ENCODE measurements at places on chromosomes 4 and X.

- DNase-seq: no peak
Observed at GRCh38 chr4:67446811-67447210, 98.5 kb downstream of the CENPC start.

DNA sequence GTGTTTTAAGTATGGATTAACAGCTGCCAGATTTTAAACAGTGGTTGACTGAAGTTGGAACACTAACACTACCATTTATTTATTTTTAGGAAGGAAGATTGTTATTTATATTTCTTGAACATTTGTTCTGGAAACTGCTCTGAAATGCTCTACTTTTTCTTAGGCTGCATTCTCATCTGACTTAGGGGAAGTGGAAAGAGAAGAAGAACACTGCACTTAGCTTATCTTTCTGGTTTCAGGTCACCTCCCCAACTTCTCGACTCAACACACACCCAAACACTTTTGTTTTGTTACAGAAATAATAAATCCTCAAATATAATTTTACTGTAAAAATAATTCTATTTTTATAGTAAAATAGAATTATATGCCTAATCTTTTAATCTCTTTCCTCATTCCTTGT is 18.6 kb downstream of the BLTP1 start:
- DNase-seq: no peak

DNA sequence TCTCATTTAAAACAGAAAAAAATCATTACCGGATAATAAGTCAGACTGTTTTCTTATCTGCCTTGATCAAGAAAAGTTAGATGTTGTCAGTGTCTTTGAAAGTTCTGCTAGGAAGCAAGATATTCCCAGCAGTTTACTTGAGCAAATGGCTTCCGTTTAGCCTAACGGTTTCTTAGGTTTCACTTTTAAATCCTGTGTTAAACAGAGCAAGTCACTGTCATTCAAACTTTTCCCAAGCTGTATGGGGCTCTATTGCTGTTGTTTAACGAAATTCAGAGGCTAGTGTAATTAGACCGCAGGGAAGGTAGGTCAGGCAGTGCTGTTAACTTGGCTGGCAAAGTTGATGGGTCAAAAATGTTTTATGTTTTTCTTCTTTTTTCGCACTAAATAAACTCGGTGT is 80.3 kb upstream of the NEIL3 start:
- DNase-seq: no peak

DNA sequence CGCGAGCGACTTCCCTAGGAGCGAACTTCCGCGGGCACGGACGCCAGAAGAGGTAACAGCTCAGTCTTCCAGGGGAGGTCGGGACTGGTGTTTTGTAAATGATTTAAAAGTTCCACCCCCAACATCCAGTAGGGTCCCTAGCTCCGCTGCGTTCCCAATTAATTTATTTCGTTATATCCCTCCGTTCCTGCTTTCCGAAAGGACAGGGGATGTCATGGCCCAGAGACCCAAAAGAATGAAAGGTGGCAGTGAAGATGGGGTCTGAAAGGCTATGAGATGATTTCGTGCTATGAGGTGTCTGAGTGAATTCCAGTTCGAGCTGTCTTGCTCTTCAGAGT is 373 bp upstream of the SMIM43 start:
- no peak for DNase-seq

DNA sequence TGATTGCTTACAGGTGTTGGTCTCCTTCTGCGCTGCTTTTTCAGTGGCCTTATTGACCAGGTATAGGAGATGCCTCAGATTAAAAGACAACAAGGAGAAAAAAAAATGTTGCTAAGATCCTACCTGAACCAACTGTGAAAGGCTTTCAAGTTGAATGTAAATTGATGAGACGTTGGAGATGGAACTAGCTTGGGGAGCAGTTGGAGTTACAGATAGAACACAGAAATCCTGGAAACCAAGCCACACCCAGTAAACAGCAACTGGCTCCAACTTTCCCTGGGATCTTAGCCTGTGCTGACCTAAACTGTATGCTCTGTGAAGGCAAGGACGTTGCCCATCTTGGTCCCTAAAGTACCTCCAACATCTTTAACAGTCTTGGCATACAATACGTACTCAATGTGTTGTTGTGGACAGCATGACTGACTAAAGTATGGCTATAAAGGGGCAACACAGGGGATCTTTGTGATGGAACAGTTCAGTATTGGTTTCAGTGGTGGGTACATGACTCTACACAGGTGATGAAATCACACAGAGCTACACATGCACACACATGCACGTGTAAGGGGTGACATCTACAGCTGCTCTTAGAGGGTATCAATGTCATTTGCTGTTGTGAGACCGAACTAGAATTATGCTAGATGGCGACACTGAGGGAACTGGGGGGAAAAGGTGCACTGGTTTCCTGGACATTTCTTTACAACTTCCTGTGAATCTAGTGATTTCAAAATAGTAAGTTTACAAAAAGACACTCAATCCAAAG is 22.3 kb downstream of the GAB3 start:
- no peak for DNase-seq

GRCh38 chr4:22531311-22532019 is 15.6 kb upstream of the ADGRA3 start:
- no peak for DNase-seq

DNA sequence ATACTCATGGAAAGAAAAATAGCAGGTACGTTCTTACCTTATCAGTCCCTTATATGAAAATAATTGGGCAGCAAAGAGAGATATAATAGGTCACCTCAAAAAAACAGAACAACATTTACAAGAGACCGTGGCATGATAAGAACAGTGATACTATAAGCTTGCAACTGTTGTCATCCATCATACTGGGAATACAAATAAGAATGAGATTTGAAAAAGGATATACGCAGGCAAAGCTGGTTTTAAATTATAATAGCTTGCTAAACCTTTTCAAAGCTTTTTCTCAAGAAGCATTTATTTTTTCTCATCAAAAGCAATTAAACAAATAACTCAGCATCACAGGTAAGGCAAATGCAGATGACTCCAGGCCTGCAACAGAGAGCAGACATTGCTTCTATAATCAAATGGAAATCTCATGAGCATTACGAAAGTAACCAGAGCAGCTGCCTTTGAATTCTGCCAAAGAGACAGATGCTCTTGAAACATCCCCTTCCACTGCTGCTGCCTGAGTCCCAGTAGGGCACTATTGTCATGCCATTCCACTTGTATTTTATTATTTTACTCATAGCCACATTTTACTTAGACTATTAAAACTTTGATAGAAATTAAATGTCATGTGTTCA is 620.6 kb upstream of the GNPDA2 start:
- DNase-seq: no peak

DNA sequence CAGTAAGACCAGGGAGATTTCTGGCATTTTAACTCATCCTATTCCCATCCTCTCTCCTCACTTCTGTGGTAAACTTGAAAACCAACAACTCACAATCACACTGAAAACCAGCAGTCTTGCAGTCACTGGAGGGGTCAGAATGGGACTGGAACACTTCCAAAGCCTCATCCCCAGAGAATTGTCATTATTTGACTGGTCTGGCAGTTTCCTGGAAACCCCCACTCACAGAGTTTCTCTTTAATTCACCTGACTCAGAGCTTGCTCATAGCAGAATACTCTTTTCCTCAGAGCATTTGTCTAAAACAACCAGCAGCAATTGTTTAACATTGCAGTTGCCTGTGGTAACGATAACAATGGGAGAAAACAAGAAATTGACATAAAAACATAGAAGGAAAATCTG is 7.3 kb upstream of the RAB9B start:
- DNase-seq: no peak

DNA sequence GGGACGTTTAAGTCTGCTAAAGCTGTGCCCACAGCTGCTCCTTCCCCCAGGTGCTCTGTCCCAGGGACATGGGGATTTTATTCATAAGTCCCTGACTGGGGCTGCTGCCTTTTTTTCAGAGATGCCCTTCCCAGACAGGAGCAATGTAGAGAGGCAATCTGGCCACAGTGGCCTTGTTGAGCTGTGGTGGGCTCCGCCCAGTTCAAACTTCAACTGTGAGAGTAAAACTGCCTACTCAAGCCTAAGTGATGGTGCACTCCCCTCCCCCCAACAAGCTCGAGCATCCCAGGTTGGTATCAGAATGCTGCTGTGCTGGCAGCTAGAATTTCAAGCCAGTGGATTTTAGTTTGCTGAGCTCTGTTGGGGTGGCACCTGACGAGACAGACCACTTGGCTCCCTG is 1371.4 kb downstream of the ADGRL3 start:
- no peak for DNase-seq

DNA sequence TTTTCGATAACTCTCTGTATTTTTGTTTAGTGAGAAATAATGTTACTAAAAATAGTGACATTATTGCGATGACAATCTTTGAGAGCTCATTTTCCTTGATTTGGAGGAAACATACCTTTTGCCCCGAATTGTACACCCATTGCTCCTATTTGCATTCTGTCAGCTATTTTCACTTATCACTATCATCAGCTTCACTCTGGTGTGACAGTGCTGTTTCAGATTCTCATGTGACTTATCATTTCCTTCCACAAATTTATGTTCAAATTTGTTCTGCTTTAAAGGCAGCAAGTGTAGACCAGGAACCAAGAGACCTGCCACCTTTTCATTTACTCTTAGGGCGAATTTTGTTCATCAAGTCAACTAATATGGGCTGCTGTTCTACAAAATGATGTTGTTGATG is 179.4 kb downstream of the RBM46 start:
- DNase-seq: no peak

DNA sequence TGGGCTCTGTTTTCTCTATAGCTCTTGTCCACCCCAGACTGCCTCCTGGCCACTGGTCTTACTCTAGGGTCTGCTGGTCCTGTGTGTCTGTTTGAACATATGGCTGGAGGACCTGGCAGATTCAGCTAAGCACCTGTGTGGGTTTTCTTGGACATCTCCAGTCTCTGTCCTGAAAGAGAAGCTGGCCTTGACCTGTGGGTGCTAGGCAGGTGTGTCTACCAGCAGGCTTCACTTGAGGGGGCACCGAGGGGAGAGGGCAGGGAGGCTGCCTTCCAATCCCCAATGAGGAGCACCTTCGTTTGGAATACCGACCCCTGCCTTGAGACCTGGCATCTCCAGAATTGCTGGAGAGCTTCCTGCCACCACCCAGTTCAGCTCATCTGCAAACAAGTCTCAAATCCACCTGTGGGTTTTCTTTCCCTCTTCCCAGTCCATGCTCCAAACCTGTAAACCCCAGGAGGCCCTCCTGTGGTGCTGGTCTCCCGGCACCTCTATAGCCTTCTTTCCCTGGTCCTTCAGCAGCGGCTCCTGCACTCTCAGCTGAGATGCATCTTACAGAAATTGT is 45.2 kb downstream of the HTRA3 start:
- DNase-seq: no peak
